H9 (cell line): ENCODE measurements at places on chromosomes 5 and 9. TPM values are rescaled to one million over a fixed set of nuclear protein-coding genes. Genes with fewer than 3 reads are reported as not detected.

- DNase-seq, result no peak
Observed at GRCh38 chr5:154631141-154631540, 124.0 kb upstream of the LARP1 start.

Gene TTC39B
- total RNA-seq, result 8.1 and 8.2 TPM in 2 replicates

DNA sequence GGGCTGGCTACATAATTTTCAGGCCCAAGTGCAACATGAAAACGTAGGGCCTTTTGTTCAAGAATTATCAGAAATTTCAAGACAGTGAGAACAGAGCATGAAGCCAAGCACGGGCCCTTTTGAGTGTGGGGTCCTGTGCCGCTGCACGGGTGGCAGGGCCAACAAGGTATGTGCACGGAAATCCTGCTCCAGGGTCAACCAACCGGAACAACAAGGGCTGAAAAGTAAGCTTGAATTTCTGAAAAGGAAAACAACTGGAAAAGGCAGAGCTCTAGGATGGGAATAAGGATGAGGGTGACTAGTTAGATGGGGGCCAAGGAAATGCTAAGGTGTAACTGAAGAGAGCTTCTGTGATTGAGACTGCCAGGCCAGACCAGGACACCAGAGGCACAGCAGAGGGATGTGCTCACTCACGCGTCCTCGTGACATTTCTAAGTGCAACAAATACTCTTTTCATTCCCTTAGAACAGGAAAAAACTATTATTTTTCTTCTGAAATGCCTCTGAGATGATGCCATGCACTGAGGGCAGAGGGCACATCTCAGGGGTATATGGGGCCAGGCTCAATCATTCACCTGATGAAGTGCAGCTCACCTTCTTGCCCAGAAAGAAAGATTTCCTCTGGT lies 80.6 kb upstream of the LRRTM2 start:
- DNase-seq, result no peak

DNA sequence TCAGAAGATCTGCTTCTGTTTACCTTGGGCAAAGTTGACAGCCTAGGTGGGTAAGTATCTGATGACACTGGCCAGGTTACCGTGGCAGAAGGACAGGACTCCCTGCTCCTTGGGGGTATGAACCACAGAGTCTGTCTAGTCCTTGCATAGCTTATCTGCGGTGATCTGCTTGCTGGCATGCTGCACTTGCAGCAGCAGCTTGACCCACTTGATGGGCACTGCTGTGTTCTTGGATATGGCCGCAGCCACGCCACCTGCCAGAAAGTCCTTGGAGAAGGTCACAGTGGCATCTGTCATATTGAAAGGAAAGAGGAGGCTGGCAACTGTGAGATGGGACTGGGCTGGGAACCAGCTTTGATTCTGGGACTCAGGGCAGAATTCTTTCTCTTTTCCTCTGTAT lies 35.9 kb upstream of the POC5 start:
- no peak for DNase-seq

GRCh38 chr5:107781451-107781850 lies 110.7 kb upstream of the EFNA5 start:
- no peak for DNase-seq

DNA sequence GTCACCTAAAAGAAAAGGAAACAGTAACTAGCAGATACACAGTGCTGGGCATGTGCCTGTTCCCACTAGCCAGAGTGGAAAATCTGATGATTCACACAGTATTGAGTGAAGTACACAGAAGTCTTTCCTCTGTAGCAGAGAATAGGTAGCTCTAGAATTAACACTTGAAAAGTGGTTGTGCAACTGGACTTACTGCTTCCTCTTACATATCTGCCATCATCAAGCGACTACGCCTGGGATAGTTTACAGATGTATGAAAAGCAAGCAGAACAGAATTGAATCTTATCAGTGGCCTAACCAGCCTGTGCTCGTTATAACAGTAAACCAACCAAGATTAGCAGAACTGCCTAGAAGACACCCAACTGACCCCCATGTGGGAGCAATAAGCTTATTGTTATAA lies 130.6 kb downstream of the DTWD2 start:
- no peak for DNase-seq

- DNase-seq, result no peak
Observed at GRCh38 chr5:172918421-172919371, 40.5 kb upstream of the RPL26L1 start.

Gene TAF1L
- not detected in 2 replicates for total RNA-seq

Gene BRINP1
- total RNA-seq, result 12.4 and 14.0 TPM in 2 replicates

DNA sequence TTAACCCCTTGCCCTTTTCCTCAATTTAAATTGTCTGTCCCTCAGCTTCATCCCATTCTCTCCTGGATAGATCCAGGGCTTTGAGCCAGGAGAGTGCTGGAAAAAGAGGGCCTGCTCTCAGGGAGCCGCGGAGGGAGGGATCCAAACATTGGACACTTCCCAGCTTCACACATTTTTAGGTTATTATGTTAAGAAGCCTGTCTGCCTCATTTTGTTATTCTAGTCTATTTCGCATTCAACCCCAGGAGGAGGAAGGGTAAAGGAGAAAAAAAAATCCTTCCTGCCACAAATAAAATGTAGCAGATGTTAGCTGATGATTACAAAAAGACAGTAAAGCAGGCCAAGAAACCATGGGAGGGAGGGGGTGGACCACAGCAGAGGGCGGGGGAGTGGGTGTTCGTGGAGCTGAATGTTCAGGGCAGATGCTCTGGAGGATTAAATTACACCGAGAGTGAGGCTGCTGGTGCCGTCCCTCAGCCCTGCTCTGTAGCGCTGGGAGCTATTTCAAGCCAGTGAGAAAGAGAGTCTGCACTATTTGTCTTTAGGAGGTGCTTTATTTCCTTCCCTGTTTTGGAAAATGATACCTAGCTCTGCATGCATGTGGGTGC lies 60.6 kb upstream of the ZFR start:
- DNase-seq, result no peak

Gene AGGF1
- total RNA-seq, result 13.6 and 14.8 TPM in 2 replicates

Gene NXNL2
- total RNA-seq, result 0.33 and 0.57 TPM in 2 replicates

Gene BARX1
- 1.2 TPM in 2 replicates for total RNA-seq

GRCh38 chr9:18980189-18980588 lies 52.8 kb downstream of the SAXO1 start:
- no peak for DNase-seq

- DNase-seq, result no peak
Observed at GRCh38 chr5:42944989-42945388, 95.1 kb downstream of the ANXA2R start.

DNA sequence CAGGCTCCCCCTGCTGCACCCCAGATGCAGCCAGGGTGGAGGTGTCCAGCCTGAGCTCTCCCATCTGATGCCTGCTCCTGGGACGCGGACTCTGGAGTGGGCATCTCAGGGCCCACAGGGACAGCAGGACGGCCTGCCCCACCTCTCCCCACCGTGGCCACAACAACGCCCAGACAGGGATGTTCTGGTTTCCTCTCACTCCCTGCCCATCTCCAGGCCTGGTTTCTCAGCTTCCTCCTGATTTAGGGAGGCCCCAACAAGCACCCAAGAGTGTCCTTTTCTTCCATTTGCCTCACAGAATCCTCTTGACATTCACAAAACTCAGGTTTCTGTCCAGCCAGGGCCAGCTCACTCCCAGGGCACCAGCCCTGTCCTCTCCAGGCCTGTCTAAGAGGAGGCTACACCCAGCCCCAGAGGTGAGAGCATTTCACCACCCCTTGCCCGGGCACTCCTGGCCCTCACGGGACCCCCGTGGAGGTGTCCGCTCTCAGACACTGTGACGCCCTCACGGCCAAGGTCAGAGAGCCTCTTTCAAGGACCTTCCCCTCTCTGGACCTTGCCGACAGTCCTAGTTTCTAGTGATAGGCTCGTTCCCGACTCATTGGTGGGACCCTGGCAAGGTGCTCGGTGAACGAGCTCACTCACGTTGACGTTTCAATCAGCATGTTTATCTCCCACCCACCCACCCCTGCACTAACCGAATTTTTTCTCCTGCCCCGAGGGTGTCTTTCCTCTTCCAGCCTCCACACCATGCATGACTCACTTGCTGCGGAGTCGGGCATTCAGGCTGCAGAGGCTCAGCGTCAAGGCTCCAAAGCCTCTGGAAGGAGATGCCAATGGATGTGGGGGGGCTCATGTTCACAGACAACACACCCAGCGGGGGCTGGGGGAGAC lies 62.0 kb upstream of the UNC5A start:
- no peak for DNase-seq

Gene SLC4A9
- 0.07 TPM in 1 of 2 replicates, not detected in the other for total RNA-seq

Gene FBP1
- 1.9 and 2.2 TPM in 2 replicates for total RNA-seq

- no peak for DNase-seq
Observed at GRCh38 chr9:135563039-135563476, 1.5 kb downstream of the PAEP start.

DNA sequence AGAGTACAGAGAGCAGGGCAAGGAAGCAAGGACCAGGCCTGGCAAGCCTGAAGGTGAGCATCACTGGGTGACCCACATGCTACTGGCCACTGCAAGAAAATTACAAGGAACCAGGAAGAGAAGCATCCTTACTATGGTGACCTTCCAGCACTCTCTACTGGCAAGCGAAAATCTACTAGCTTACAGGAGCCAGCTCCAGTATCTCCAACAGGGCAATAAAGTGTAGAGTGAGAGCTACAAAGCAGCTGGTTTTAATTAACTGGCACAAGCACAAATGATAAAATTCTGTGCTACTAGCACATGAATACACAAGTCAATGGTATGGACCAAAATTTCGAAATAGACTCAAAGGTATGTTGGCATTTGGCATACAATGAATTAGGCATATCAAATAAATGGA lies 113.3 kb upstream of the CAST start:
- no peak for DNase-seq

DNA sequence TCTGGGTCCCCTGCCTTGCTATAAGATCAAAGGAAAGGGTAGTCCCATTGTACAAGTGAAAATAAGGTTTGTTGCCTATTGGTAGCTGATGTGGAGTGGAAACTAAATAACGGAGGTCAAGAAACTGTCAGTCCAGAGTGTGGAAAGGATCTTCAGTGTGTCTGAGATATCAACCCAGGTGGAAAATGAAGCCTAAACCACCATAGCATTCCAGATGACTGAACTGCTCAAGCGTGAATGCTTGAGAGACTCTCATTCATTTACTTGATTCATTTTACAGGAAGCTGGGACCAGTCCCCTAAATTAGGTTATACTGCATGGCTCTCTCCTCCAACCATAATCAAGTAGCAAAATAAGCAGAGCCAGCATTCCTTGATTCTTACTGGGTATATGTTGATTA lies 116.0 kb upstream of the SLC28A3 start:
- no peak for DNase-seq

DNA sequence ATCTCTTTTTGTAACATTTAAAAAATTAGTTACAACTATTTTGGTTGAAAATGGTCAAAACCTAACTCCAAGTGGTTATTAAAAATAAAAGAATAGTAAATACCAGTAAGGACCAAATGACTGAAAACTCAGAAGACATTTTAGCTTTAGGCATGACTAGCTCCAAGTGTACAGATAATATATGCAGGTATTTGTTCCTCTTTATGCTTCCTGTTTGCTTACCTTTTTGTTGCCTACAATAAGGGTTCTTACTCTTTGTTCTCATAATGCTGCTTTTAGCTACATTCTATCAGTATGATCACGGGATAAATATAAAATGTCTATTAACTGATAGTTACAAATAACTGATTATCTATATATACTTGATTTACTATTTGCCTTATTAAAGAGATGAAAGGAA lies 259.6 kb downstream of the CDH12 start:
- DNase-seq, result no peak

DNA sequence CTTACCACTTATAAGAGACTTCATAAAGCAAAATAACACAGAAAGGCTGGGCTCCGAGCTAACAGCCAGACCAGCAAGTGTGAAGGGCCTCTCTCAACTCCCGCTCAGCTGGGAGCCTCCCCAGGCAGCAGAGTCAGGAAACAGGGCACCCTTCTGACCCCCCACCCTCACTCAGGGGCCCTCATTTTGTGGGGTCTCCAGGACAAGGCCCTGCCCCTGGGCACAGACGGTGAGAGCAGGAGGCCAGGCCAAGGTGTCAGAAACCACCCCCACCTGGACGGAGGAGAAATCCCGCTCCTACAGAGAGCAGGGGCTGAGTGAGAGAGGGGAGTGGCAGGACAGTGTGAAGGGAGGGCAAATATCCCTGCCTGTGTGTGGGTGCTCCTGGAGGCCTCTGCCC lies 135.8 kb upstream of the FOXD4L5 start:
- no peak for DNase-seq

Gene EEIG1
- 52.3 and 59.5 TPM in 2 replicates for total RNA-seq

DNA sequence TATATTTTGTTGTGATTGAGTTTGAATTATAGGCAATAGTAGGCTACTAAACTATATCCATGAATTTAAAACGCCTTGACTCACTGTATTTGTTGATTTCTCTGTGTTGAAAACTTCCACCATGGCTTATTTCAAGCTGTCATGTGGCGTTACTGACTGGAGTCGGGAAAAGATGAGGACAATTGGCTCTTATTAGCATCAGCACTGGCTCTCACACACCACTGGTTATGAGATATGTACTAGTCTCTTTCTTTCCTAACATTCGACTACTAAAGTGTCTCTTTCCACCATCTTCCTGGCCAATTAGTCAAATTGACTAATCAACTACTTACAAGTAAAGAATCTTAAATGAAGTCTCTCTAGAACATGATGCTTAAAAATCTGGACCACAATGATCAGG lies 9.1 kb upstream of the DAB2 start:
- no peak for DNase-seq

- peak; percentile 17 for DNase-seq
Observed at GRCh38 chr9:127140842-127141675, 18.6 kb upstream of the ANGPTL2 start.

Gene NUTM2F
- 0.15 TPM in 1 of 2 replicates, not detected in the other for total RNA-seq

Gene CDC37L1
- total RNA-seq, result 17.6 and 19.0 TPM in 2 replicates

Gene RMRP
- 18,417 and 20,652 TPM in 2 replicates for total RNA-seq

GRCh38 chr5:171906066-171906570 lies 100.3 kb downstream of the FBXW11 start:
- DNase-seq, result no peak

Gene C9orf50
- total RNA-seq, result not detected in 2 replicates

DNA sequence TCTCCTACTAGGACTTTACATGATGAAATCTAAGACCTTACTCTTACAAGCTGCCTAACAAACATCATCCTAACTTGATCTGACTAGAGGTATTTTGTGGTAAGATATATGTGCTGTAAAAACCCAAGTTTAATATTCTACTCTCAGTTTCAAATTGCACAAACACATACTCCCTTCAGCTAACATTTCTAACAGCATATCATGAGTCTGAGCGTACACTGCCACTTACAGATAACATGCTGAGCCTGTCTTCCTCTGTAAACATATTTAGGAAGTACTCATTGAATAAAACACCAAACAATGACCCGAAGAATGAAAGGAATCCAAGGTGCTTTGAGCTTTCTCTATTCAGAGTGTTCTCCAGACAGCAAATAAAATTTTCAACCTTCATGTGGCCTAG lies 7.9 kb upstream of the ESM1 start:
- no peak for DNase-seq

DNA sequence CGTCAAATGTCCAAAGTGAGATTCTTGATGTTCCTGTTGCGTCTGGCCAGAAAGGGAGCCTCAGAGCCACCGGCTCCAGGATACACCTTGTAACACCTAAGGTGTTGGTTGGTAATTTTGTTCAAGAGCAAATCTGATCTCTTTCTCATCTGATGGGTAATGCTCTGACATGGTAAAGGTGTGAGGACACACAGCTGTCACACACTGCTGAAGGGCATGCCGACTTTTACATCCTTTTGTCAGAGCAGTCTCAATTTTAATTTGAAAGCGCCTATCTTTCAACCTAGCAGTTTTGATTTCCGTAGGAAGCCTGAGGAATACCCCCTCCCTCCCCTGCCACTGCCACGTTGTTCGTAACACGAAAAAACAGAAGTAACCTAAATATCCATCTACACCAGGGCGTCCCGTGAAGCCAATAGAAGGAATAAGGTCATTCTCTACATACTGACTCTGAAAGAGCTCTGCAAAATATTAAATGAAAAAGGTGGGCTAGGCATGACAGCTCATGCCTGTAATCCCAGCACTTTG lies 57.4 kb downstream of the TSTD2 start:
- DNase-seq, result no peak
